Fibroblast of skin of scalp (primary cell): ENCODE measurements at places on chromosomes 5 and 9.

DNA sequence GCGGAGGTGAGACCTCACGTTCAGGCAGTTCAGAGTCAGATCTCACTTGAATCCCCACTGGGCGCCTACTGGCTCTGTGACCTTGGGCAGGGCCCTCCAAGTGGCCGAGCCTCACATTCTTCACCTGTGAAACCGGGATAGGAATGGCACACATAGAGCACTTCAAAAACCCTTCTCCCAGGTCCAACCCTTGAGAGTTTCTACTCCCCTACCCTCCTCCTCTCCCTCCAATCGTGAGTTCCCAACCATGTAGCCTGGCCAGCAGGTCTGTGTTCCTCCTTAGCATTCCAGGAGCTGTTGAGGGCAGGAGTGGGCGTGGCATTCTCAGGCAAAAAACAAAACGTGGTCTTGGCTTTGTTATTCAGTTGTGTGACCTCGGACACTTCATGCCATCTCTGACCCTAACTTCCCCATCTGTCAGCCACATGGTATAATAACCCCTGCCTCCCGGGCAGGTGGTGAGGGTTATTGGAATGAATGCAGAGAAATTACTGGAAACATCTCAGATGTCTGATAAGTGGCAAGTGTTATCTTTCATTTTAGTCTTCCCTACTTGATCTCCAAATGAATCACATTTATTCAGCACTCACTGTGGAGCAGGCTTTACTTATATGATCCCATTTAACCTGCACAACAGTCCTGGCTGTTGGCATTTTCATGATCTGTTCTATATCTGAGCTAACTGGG is 112.8 kb upstream of the BOD1 start:
- no peak for DNase-seq

GRCh38 chr9:676780-677438 is 164.6 kb upstream of the DMRT1 start:
- no peak for DNase-seq

DNA sequence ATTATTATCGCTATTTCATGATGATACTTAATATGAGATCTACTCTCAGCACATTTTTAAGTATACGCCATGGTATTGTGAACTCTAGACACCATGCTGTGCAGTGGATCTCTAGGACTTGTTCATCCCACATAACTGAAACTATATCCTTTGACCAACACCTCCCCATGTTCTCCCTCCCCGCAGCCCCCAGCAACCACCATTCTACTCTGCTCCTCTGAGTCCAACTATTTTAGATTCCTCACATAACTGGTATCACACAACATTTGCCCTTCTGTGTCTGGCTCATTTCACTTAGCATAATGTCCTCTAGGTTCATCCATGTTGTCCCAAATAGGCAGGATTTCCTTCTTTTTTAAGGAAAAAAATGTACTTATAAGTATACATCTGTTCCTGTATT is 6.6 kb upstream of the TBC1D2 start:
- DNase-seq, result peak; percentile 41

- no peak for DNase-seq
These were observed 120.9 kb upstream of the PITX1 start for GRCh38 chr5:135154961-135155360.
